ENCODE measurements at places on chromosomes 11 and 22.

DNA sequence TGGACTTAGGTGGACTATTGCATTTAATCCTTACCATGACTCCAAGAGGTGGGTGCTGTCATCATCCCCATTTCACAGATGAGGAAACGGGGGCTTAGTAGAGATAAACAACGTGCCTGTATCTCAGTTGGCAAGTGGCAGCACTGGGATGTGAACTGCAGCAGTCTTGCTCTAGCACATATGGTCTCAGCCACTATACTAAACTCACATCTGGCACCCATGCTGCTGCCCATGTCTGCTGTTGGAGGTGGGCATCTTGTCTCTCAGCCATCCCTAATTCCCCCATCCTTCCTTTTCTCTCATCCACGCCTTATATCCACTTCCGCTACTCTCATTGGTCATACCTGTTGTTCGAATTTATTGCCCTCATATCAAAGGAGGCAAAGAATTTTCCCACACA is 3.8 kb downstream of the PRG3 start:
- DNase-seq = no peak

GRCh38 chr11:17510507-17511206 is 33.6 kb downstream of the USH1C start:
- no peak for DNase-seq

DNA sequence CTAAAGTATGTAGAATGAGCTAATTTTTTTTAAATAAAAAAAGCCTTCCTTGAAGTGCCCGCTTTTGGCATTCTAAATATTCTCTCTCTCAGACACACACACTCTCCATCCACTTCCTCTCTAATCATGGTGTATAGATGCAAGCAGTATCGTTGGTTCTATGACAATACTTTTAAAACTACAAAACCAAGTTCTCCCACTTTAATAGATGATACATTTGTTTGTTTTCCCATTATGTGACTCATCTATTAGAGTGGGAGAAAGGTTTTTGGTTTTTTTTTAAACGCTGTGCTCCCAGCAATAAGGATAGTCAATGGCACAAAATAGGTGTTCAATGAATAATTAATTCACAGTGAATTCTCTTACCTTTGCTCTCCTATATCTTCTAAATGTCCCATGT is 44.6 kb downstream of the FZD4 start:
- no peak for DNase-seq

DNA sequence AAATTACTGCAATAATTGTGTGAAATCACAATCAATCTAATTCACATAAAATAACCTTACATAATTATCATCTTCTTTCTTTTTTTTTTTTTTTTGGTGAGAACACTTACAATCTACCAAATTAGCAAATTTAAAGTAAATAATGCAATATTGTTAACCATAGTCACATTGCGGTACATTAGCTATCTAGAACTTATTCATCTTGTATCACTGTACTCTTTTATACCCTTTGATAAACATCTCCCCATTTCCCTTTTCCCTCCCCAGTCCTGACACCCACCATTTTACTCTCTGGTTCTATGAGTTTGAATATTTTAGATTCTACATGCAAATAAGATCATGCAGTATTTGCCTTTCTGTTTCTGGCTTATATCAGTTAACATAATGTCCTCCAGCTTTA is 24.0 kb upstream of the PRAME start:
- DNase-seq = no peak
